ENCODE measurements at places on chromosomes 3 and 15.
A peak's percentile ranks its signal among the peaks of the same experiment; 100 is the strongest.

DNA sequence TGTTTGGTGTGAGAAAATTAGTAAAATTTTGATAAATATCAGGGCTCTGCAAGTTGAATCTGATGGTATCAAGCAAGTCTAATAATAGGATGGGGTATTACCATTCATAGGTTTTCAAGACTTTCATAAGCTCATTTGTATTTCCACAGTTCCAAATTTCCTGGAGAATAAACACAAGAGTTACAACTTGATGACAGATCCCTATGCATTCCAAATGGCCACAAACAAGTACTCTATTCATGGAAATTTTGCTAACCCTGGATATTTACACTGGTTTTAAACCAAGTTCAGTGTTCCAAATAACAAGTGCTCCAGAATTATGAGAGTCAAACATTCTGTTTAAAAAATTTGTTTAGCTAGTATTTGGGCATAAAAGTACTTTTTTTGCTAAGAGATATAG, 75.0 kb upstream of the CNTN6 start:
- no peak for DNase-seq

GRCh38 chr3:151477591-151478334, 16.9 kb upstream of the IGSF10 start:
- DNase-seq, result no peak

DNA sequence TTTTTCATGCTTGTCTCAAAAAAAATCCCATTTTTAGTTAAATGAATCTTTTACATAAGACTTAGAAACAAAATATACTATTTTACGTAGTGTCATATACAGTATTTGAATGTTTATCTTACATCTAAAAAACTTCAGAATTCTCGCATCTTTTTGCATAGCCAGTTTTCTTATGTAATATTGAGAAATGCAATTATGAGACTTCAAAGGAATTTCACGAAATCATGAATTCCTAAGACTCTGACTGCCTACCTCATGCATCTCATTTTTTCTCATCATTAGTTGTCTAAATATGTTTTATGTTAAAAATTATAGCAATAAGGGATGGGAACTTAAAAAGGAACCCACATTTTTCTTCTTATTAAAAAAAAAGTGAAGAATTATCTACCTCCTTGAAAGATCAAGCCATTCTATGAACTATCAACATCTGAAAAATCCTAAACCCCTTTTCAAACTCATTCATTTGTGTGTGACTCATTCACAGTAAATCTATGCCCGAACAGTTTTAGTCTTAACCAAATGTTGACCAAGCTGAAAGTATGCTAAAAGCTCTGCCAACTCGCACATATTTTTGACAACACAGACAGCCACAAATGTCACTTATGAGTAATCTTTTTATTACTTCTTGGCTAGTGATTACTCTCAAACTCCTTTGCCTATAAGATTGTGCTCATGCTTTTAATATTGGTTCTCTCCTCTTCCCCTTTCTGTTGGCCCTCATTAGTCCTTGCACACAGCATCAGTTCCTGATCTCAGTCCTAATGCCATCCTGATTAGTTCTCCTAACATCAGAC, 115.9 kb downstream of the DCLK3 start:
- DNase-seq, result peak; percentile 97

DNA sequence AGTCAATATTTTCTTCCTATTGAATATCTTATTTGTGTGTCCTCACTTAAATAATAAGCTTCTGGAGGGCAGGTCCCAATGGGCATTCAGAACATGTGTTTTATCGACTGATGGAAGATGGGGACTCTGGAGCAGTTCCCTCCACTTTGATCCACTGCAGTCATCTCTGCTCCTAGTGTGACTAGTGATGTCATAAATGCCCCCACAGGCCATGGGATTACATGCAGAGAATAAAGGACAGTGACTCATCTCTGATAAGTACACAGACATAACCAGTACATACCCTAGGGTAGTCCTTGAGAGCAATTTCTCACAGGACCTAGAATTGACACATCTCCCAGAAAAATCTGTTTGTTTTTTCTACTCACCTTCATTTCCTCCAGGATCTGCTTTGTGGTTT, 49.4 kb upstream of the FMN1 start:
- peak; percentile 91 for DNase-seq

DNA sequence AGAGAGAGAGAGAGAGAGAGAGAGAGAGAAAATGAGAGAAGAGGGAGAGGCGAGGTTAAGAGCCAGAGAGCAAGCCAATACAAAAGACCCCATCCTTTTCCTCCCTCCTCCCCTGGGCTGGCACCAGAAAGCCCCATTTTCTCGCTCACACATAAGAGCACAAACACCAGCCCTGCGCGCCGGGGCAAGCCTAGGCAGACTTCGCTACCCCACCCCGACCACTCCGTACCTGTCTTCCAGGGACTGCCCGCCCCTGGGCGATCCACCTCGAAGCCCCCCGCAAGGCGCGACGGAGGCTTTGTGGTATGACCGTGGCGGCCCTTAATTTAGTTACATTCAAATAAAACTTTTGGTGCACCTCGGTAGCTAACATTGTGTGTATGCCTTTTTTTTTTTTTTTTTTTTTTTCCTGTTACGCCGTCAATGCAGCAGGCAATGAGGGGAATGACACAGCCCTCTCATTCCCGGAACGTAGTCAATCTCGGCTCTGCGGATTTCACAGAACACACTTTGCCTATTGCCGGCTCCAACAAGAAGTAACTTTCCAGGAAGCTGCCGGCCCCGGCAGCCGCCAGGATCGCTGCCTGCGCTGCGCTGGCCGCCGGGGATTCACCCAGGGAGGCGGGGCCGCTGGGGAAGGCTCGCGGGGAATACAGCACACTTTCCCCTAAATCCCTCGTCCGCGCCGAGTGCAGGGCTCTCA, 7.7 kb downstream of the BCL6 start:
- DNase-seq, result peak; percentile 84

DNA sequence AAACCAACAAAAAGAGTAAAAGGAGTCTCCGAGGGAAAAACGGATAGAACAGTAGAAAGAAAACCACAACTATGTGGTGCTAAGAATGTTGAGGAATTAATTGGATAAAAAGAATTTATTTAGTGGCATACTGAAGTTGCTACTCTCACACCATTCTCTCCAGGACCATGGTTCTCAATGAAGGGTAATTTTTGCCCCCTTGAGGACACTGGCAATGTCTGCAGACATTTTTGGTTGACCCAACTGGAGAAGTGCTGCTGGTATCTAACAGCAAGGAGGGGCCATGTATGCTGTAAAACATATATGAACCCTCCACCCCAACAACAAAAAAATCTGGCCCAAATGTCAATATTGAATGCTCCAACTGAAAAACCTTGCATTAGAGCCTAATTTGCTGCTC, 85.9 kb upstream of the CSPG5 start:
- peak; percentile 12 for DNase-seq

DNA sequence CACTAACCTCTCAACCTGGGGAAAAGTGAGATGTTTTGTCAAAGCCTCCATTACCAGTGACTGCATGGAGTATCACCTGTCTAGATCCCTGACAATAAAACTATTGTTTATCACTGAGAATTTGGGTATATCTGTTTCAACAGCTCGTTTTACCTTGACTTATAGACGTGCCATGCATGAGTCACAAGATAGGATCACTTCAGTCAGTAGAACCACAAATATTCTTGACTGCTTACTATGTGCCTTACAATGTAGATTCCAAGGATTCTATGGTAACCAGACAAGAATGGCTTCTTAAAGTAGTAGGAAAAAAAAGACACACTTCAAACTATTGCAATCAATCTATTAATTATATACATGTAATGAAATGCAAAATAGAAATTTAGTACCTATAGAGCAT, 55.7 kb upstream of the GRM7 start:
- peak; percentile 71 for DNase-seq

DNA sequence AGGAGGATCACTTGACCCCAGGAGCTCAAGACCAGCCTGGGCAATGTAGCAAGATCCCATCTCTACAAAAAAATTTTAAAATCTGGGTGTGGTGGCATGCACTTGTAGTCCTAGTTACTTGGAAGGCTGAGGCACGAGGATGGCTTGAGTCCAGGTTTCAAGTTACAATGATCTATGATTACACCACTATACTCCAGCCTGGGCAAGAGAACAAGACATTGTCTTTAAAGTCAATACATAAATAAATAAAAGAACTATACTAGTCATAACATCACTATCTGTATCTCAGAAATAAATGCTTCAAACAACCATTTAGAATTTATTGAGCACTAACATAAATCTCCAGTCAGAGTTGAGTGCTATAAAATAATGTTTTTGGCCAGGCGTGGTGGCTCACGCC, 8.5 kb upstream of the PHLDB2 start:
- DNase-seq, result no peak

DNA sequence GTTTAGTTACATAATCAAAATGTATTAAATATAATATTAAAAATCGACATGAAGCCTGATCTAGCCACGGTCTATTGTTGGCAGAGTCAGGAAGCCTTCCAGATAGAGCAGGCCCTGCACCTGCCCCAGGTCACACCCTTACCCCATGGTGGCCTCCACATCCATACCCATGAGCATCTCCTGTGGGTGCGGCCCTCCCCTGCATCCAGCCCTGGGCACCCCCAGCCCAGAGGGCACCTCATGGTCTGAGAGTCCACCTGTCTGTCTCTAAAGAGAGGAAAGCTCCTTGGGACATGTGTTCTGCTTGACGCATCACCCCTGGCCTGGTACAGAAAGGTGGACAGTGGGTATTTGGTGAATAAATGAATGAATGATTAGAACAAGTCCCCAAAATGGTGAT, 37.2 kb upstream of the CSPG4 start:
- no peak for DNase-seq

DNA sequence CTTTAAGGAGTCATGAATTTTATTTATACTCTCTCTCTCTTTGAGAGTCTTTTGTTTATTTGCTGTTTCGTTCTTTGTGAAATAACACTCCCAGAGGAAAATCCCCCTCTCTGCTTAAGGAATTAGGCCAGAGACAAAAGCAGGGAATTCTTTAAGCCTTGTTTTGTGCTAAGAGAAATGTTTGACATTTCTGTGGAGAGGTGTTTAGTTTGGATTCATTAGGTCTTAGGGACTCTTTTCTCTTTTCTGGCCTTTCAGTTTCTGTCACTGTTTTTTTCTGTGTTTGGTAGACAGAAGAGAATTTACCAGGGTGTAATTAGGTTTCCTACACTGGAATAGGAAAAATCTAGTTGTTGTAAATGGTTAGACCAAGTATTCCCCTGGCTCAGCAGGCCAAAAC, 241.8 kb upstream of the NR2F2 start:
- no peak for DNase-seq

GRCh38 chr15:82140886-82141285, 95.1 kb upstream of the MEX3B start:
- DNase-seq, result peak; percentile 8

DNA sequence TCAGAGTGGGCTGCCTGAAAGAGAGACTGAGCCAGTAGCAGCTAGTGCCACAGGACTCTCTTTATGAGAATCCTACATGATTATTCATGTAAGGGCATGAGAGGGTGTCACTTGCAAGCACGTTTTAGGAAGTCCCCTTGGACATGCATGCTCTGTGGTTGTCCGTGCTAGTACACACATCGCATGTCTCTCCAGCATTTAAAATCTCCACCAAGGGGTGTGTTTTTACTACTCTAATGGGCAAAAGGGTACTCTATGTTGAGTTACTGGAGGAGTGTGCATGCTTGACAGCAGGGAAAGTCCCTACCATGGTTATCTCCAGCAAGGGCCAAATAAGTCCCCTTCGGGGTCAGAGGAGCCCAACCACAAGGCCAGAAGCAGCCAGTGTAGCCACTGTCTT, 70.7 kb downstream of the DCLK3 start:
- no peak for DNase-seq

GRCh38 chr3:49133226-49133951, 539 bp upstream of the LAMB2 start:
- DNase-seq, result peak; percentile 91

- peak; percentile 43 for DNase-seq
Measured at GRCh38 chr15:62472616-62473299, 307.7 kb upstream of the C2CD4B start.

- DNase-seq, result no peak
Measured at GRCh38 chr3:176692966-176693785, 504.1 kb downstream of the TBL1XR1 start.

DNA sequence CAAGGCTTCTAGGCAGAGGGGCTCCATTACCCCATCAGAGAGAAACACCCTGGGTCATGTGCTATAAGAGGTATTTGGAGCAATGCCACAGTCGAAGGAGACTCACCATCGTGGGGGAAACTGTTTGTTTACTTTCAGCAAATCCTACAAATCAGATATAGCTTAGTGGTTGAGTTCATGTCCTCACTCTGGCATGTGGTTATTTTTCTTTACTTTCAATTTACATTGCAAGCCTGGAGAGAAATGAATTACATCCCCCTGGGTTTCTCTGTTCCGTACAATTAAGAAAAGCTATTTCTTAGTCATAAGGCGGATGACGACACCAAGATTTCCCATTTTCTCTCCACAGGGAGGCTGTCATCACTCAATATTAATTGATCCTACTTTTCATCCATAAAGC, 36.9 kb downstream of the RFTN1 start:
- peak; percentile 44 for DNase-seq

Measured in kidney tubule cell (primary cell).